ENCODE measurements at places on chromosomes 1 and 21.
A peak's percentile ranks its signal among the peaks of the same experiment; 100 is the strongest.

DNA sequence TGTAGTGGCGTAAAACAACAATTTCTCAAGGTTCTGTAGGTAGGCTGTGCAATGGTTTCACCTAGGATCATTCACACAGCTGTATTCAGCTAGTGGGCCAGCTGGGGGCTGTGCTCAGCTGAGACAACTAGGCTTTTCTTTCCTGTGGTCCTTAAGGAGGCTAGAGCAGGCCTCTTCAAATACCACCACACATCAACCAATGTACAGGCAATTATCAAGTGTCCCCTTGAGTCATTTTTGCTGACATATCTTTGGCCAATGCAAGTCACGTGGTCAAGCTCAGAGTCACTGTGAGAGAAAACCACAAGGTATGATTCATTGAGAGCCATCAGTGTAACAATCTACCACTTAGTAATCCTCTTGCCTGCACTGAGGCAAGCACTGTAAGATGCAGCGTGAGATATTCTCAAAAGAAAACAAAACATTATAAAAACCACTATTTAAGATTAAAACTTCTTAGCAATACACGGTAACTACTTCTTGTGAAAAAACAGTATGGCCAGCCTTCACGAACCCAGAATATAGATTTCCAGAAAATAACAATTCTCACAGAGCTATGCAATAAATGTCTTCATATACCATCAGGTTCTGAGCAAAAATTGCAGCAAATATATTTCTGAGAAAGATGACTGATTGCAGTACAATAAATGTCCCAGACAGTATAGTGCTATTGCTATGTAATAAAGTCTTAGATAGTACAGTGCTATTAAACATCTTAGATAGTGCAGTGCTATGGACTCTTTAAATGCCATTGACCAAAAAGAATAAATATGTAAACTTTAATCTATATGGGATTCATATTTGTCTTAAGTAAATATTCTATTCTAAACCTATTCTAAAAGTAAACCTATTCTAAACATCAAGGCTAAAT lies 55.3 kb downstream of the NME7 start:
- DNase-seq: no peak
- H3K4me1 ChIP-seq: peaks cover 2% of the 10 kb centered on the region
- peaks cover 14% of the 10 kb centered on the region for H3K36me3 ChIP-seq
- H3K27ac ChIP-seq: no peak overlapping the region
- no peak overlapping the region for H3K4me3 ChIP-seq
- no peaks in the 10 kb centered on the region for H3K27me3 ChIP-seq

GRCh38 chr1:118291661-118292060 lies 106.6 kb upstream of the SPAG17 start:
- no peaks in the 10 kb centered on the region for H3K36me3 ChIP-seq
- peaks cover 16% of the 10 kb centered on the region for H3K4me1 ChIP-seq
- no peak for DNase-seq
- no peak overlapping the region for H3K4me3 ChIP-seq
- no peak overlapping the region for H3K27ac ChIP-seq

DNA sequence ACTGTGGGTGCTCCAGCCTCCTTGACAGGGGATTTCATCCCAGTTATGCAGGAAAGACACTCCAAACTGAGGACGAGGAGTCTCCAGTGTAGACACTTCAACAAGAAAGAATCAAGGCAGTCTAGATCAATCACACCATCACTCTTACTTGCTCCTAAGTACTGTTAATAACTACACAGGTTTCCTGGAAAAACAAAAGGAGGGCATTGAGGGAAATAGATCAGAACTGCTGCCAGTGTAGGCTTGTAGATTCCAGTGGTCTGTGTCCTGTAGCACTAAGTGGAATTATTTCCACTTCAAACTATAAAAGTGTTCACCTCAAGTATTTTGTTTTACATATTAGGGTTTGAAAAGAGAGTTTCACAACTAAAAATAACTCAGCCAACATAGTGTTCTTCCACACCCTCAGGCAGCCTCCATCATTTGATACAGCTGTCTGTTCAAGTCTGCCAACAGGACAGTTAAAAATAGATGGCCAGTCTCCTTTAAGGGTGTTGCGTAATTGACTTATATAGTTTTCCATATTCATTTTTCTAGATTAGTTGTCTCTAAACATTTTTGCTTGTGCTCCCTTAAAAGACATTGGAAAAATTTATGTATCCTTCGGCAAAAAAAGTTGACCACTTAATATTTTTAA lies 32.0 kb upstream of the AGL start:
- H3K27me3 ChIP-seq: no peaks in the 10 kb centered on the region
- H3K4me3 ChIP-seq: no peak overlapping the region
- no peaks in the 10 kb centered on the region for H3K36me3 ChIP-seq
- H3K27ac ChIP-seq: no peak overlapping the region
- peaks cover 4% of the 10 kb centered on the region for H3K4me1 ChIP-seq
- no peak for DNase-seq

- H3K4me1 ChIP-seq: peaks cover 2% of the 10 kb centered on the region
- no peaks in the 10 kb centered on the region for H3K36me3 ChIP-seq
- H3K27ac ChIP-seq: no peak overlapping the region
- peak; percentile 59 for DNase-seq
- H3K4me3 ChIP-seq: peak overlapping the region; percentile 42
These were observed 22.7 kb upstream of the ARF1 start for GRCh38 chr1:228059634-228060457.

DNA sequence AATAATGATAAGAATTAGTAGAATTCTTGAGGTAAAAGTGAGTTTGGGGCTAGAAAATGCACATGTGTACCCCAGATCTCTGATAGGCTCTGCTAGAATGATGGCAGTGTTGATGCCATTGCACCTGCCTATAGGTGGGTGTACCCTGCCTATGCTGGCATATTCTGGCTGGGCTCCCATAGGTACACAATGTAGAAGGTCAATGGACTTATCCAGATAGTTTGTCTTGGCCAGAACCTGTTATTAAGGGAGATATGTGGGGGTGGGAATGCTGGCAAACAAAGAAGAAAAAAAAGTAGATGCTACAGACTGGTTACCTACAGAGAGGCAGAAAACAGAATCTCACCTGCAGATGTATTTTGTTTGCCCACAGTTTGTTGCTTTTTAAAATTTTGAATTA lies 14.1 kb upstream of the KLHDC8A start:
- DNase-seq: no peak
- H3K36me3 ChIP-seq: no peaks in the 10 kb centered on the region
- H3K27me3 ChIP-seq: peaks cover 36% of the 10 kb centered on the region
- H3K4me3 ChIP-seq: no peak overlapping the region
- H3K27ac ChIP-seq: no peak overlapping the region
- H3K4me1 ChIP-seq: peaks cover 9% of the 10 kb centered on the region

DNA sequence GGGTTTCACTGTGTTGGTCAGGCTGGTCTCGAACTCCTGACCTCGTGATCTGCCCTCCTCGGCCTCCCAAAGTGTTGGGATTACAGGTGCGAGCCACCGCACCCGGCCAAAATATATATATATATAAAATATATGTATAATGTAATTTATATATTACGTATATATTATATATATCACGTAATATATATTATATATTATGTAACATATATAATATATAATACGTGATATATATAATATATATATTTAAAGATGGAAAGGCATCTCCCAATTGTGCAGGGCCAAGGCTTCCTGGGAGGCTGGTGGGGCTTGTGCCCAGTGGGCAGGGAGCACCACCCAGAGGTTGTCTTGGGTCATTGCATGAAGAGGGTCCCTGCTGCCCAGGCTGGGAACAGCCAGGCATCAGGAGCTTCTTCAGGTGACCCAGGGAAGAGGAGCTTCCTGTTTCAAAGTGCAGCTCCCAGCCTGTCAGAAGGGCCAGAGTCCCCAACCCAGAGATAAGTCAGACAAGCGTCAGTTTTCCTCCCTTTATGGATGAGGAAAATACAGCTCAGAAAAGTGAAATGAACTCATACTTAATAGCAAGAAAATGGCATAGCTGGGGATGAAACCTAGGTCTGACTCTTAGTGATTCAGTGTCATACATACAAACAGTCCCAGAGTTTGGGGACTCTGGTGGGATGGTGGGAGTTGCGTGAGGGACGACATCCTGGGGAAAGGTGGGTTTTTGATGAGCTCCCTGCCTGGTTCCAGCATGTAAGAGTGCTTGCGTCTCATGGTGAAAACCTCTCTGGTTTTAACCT lies 12.0 kb downstream of the UBE2Q1 start:
- H3K4me3 ChIP-seq: no peak overlapping the region
- H3K4me1 ChIP-seq: peaks cover 30% of the 10 kb centered on the region
- peaks cover 22% of the 10 kb centered on the region for H3K27me3 ChIP-seq
- peak; percentile 29 for DNase-seq
- H3K36me3 ChIP-seq: peaks cover 14% of the 10 kb centered on the region
- peak overlapping the region; percentile 77 for H3K27ac ChIP-seq

DNA sequence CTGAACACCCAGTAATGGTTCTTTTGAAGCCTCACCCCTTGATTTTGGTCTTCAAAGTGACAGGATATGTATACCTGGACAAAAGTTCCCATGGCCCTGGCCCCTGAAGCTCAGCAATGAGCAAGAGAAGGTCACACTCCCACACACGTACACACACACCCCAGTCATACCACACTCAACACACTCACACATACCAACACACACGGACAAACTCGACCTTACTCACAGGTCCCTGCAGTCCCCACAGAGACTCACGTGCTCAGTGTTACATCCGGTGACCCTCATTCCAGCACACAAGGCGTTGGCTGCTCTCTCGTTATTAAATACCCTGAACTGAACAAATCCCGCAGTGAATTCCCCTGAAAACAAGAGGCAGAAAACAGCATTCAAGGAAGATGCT lies 5.9 kb downstream of the ITLN1 start:
- H3K27ac ChIP-seq: no peak overlapping the region
- no peaks in the 10 kb centered on the region for H3K36me3 ChIP-seq
- peaks cover 12% of the 10 kb centered on the region for H3K4me1 ChIP-seq
- no peaks in the 10 kb centered on the region for H3K27me3 ChIP-seq

- H3K27ac ChIP-seq: no peak overlapping the region
- no peaks in the 10 kb centered on the region for H3K4me1 ChIP-seq
- DNase-seq: no peak
- no peaks in the 10 kb centered on the region for H3K36me3 ChIP-seq
- no peak overlapping the region for H3K4me3 ChIP-seq
- H3K27me3 ChIP-seq: no peaks in the 10 kb centered on the region
These were observed 21.9 kb downstream of the NTNG1 start for GRCh38 chr1:107162745-107163144.

- no peak overlapping the region for H3K27ac ChIP-seq
- H3K4me3 ChIP-seq: no peak overlapping the region
- H3K36me3 ChIP-seq: no peaks in the 10 kb centered on the region
These were observed 200.1 kb downstream of the AMY1C start for GRCh38 chr1:103949779-103950178.

- H3K36me3 ChIP-seq: peaks cover 4% of the 10 kb centered on the region
- peaks cover 22% of the 10 kb centered on the region for H3K4me1 ChIP-seq
- no peak overlapping the region for H3K4me3 ChIP-seq
- no peak for DNase-seq
- no peaks in the 10 kb centered on the region for H3K27me3 ChIP-seq
These were observed 140.6 kb downstream of the SYT2 start for GRCh38 chr1:202569393-202570322.

GRCh38 chr1:101323535-101323934 lies 86.7 kb downstream of the S1PR1 start:
- H3K27me3 ChIP-seq: no peaks in the 10 kb centered on the region
- no peak overlapping the region for H3K4me3 ChIP-seq
- H3K4me1 ChIP-seq: no peaks in the 10 kb centered on the region
- H3K36me3 ChIP-seq: no peaks in the 10 kb centered on the region
- H3K27ac ChIP-seq: no peak overlapping the region

DNA sequence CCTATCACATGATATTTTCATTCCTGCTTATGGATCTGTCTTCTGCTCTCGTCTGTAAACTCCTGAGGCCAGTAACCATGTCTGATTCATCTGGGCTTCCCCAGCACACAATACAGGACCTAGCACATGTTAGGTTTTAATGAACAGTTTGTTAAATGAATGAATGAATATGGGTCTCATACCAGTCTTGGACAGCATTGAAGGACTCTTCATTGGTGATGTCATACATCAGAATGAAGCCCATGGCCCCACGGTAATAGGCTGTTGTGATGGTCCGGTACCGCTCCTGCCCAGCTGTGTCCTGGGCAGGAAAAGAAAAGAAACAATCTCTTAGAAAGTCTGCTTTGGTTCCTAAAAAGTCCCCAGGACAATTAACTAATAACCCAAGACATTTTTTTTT lies 53.4 kb downstream of the RAB3B start:
- H3K4me1 ChIP-seq: no peaks in the 10 kb centered on the region
- no peak overlapping the region for H3K27ac ChIP-seq
- no peaks in the 10 kb centered on the region for H3K27me3 ChIP-seq
- H3K36me3 ChIP-seq: peaks cover 32% of the 10 kb centered on the region
- H3K4me3 ChIP-seq: no peak overlapping the region

- H3K27ac ChIP-seq: no peak overlapping the region
- H3K36me3 ChIP-seq: no peaks in the 10 kb centered on the region
- no peak overlapping the region for H3K4me3 ChIP-seq
These were observed 67.8 kb downstream of the NID1 start for GRCh38 chr1:235997049-235997448.

DNA sequence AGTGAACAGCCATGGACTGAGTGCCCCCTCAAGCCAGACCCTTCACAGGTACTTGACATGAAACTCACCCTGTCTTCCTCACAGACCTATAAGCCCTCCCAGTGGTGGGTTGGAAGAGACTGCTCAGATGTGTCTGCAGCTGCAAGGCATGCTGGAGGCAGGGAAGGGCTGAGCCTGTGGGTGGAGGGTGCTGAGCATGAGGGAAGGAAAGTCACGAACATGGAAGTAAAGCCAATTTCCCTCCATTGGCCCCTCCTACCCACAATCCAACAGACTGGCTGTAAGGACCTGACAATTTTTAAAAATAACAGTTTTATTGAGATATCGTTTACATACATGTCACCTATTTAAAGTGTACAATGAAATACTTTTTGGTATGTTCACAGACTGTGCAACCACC lies 44.1 kb downstream of the RCSD1 start:
- H3K4me3 ChIP-seq: no peak overlapping the region
- DNase-seq: no peak
- H3K27me3 ChIP-seq: peaks cover 16% of the 10 kb centered on the region
- no peak overlapping the region for H3K27ac ChIP-seq

DNA sequence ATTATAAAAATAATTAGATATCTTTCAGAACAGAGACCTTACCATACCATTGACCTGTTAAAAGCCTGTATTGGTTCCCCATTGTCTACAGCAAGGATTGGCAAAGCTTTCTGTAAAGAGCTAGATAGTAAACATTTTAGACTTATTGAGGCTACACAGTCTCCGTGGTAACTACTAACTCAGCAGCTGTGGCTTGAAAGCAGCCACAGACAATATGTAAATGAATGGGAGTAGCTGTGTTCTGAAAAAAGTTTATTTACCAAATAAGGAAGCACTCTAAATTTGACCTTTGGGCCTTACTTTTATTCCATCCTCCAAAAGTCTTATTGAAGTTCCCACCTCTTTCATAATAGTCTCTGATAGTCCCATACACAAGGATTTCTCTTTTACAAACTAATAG lies 39.7 kb downstream of the NUP210L start:
- DNase-seq: no peak
- no peak overlapping the region for H3K4me3 ChIP-seq
- no peaks in the 10 kb centered on the region for H3K4me1 ChIP-seq

- H3K4me3 ChIP-seq: peak within 1 kb of the TSS; percentile 88
- H3K36me3 ChIP-seq: peaks cover 1% of the 10 kb centered on the region
- peak within 1 kb of the TSS; percentile 94 for H3K27ac ChIP-seq
These were observed at the start of gene IQCC for GRCh38 chr1:32205401-32206370. TSS of gene IQCC (plus strand) at chr1:32205671. CDS start at chr1:32205682, 11 bp downstream.

- H3K4me1 ChIP-seq: peaks cover 51% of the 10 kb centered on the region
- H3K4me3 ChIP-seq: no peak overlapping the region
- H3K27ac ChIP-seq: peak overlapping the region; percentile 93
- no peaks in the 10 kb centered on the region for H3K27me3 ChIP-seq
- H3K36me3 ChIP-seq: peaks cover 16% of the 10 kb centered on the region
These were observed 12.8 kb downstream of the EPHA2 start for GRCh38 chr1:16143005-16143565.

- peaks cover 1% of the 10 kb centered on the region for H3K36me3 ChIP-seq
- H3K4me3 ChIP-seq: no peak overlapping the region
- H3K4me1 ChIP-seq: no peaks in the 10 kb centered on the region
- no peak for DNase-seq
These were observed 301.3 kb downstream of the PLPP3 start for GRCh38 chr1:56278061-56278460.
